ENCODE measurements at places on chromosomes 6 and 20.

- no peak for DNase-seq
These were observed 299.1 kb downstream of the PACRG start for GRCh38 chr6:163026893-163027292.

DNA sequence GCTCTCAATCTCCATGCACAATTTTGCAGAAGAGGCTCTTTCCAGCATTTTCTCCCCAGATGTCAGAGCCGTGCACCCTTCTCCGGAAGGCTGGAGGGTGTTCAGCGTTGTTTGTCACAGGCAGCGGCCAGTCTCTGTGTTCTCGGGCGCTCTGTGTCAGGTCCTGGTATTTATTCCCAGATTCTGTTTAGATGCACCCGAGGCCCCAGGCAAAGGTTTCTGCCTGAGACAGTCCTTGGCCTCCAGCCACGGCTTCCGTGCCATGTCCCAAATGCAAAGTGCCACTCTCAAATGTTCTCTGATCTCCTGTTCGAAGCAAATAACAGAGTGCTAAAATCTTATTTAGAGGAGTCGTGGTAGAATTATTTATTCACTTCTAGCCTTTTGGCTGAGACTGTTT lies 140.3 kb upstream of the AGPAT4 start:
- no peak for DNase-seq

DNA sequence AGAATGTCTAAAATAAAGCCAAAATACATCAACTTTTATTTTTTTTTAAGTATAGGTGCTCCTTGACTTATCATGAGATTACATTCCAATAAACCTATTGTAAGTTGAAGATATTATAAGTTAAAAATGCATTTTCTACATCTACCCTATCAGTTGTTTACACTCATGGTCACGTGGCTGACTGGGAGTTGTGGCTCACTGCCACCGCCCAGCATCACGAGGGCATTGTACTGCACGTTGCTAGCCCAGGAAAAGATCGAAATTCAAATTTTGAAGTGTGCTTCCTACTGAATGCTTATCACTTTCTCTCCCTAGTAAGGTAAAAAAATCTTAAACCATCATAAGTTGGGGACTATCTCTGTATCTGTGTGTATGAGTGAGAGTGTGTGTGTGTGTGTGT lies 126.6 kb upstream of the RIN2 start:
- no peak for DNase-seq

- DNase-seq: no peak
These were observed 779.3 kb upstream of the CITED2 start for GRCh38 chr6:140153703-140154102.

DNA sequence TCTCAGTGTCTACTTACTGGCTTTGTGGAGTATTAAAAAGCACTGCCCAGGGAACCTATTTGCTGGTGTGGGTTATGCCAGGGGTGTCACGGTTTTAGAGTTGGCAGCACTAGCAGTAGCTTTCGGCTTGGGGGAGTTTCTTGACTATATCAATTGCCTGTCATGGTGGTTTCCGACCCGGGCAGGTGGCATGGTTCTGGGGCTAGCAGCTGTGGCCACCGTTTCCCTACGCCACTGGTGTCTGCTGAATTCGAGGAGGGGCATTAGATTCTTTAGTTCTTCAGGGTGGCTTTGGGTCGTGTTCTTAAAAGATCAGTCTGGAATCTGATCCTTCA lies 55.6 kb upstream of the FOXC1 start:
- no peak for DNase-seq

DNA sequence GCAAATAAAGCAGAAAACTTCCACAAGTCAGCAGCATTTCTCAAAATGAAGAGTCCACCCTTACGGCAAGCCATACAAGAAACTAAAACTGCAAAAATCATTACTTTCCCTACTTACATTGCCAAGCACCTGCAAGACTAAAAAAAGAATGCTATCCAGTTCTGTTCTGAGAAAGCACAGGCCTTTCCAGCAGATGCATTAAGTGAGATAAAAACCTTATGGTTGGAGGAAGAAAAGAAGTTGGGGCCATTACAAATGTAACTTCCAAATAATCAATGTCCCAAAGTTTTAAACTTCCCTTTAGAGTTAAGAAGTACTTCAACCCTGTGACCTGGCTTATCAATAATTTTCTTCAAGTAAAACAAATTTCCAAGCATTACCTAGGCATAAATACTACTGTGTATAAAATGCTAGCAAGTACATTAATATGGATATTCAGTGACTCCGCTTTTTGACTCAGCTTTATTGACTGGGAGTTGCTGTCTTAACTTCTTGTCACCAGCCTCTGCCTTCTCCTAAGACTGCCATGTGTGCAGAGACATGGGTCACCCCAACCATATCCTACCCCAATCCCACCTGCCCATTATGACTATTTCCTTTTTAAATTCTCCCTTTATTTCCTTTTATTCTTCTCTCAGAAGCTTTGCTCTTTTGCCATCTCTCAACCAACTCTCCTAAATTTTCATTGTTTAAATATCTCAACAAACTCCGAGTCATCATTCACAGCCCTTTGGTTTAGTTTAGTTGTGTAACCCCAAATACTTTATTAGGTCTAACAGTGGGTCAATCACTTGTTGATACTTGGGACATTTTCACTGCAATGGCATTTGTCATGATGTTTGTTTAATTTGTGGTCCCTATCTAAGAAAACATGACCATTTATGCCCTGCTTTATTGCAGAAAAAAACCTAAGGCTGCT lies 49.7 kb downstream of the SLC22A23 start:
- DNase-seq: no peak

- DNase-seq: no peak
These were observed 233.6 kb downstream of the TPBG start for GRCh38 chr6:82597201-82597600.

- DNase-seq: no peak
These were observed 50.6 kb upstream of the TMEM170B start for GRCh38 chr6:11486959-11487358.

DNA sequence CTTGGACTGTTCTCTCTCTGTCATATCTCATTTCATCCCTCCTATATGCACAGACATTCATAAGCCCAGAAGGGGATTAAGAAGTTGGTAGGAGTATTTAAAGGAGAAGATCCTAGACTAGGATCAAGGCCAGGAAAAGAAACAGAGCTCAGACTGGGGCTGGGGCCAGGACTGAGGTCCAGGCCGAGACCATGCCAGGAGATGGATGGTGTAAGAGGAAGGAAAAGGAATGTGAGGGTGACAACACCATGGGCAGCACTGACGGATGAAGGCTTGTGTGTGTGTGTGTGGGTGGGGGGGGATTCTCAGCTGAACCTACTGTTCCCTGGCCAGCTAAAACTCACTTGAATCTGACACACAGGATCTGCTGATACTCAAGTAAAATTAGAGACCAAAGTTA lies 182.1 kb downstream of the KIF6 start:
- no peak for DNase-seq

GRCh38 chr6:139371421-139372203 lies 2.8 kb downstream of the CITED2 start:
- no peak for DNase-seq

- no peak for DNase-seq
These were observed 33.8 kb upstream of the ECI2 start for GRCh38 chr6:4169028-4169789.

DNA sequence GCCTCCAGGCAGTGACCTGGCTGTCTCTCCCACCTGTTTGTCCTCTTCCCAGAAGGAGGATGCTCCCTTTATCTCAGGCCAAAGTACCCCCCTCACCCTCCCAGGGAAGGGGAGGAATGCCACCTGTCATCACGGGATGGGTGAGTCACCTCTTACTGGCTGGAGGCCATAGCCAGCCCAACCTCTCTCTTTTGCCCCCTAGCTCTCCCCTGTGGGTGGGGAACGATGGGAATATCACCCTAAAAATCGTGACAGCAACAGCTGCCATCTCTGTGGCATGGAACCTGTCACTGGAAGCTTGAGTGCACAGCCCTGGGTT lies 137.5 kb upstream of the PTPN1 start:
- no peak for DNase-seq

GRCh38 chr6:144264270-144265060 lies 20.7 kb upstream of the UTRN start:
- peak; percentile 76 for DNase-seq

DNA sequence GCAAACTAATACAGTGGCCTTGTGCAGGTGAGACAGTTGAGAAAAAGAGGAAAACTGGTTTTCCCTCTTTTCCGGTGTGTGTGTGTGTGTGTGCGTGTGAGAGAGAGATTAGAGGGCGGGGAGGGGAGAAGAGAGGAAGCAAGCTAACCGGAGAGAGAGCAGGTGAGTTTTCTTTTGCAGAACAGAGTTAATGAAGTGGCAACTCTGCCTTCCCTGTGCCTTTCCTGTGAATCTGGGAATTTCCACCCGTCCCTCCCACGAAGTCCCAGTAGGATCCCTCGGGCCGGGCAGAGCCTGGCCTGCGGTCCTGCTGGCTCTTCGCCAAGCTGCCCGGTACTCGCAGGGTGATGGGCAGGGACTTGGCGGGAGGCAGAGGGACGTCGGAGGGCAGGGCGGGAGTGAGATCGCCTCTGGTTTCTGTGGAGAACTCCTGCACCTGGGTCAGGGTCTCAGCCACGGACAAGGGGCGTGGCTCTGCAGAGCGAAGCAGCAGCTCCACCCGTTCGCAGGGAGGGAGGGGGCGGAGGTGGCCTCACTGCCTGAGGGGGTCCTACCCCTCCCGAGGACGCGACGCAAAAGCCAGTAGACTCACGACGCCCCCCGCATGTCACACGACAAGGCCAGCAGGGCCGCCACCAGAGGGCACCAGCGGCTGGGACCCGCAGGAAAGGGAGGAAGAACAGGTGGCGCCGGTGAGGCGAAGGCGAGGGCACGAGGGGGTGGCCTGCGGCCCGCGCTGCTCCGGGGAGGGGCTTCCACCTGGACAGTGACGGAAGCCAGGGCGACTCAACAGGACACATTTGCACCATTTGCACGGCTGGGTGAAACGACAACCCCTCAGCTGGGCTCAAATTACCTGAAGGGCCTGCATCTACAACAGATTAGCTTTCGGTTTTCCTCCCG lies 51.2 kb upstream of the RNF182 start:
- peak; percentile 61 for DNase-seq

DNA sequence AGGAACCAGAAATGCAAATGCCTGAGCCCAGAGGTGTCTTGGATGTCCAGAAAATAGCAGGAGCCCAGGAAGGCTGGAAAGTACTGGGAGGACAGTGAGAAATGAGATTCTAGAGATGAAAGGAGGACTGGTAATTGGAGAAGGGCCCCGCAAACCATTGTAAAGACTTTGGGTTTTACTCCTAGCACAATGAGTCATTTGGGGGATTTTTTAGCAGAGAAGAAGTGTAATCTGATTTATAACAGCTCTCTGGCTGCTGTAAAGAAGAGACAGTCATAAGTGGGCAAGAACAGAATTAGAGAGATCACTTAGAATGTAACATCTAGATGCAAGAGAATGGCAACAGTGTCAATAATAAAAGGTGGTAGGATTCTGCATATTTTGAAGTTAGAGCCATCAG lies 40.2 kb downstream of the SLC35F1 start:
- DNase-seq: no peak

DNA sequence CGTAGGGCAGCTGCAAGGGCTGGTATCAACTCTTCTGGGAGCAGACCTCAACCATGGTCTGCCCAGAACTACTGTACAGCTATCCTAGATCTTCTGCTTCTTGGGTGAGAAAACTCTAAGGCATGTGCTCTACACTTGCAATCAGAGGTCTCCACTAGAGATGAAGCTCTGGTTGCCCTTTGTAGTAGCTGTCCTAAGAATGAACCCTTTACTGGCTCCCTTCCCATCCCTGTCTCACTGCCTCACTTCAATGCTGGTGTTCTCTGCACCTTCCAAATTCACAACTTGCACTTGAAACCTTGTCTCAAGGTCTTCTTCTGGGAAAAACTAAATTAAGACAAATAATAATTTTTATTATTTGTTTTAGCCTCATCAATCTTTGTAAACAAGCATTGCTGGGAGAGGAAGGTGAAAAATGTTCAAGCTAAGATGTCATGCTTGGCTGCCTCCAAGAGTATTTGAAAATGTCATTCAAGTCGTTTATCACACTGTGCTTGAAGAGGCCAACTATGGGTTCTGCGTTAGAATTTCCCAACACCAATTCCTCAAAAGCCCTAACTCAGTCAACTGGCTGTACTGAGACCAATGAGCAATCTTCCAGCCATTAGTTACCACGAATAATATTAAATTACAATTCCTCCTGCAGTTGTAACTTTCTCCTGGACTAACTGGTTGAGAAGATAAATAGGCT lies 255.7 kb upstream of the PRND start:
- DNase-seq: no peak

GRCh38 chr6:8803181-8803760 lies 367.9 kb upstream of the SLC35B3 start:
- DNase-seq: no peak

- DNase-seq: no peak
These were observed 25.7 kb downstream of the LAMA4 start for GRCh38 chr6:112228480-112229332.

- no peak for DNase-seq
These were observed 20.7 kb downstream of the COL19A1 start for GRCh38 chr6:69887026-69887425.

DNA sequence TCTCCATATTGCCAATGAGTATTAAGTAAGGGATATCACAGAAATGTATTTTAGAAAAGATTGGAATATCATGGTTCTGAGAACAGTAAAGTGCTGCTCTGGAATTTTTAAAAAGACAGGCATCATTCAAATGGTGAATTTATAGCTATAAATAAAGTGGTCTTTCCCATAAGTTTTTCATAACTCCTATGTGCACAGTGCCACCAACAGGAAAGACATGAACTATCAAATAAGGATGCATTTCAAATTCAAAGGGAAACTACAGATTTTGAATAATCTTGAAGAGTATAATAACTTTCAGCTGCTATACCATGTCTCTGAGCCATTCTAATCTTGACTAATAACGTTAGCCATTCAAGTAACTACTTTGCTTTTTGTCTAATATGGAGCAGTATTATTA lies 456.8 kb upstream of the GJE1 start:
- no peak for DNase-seq

DNA sequence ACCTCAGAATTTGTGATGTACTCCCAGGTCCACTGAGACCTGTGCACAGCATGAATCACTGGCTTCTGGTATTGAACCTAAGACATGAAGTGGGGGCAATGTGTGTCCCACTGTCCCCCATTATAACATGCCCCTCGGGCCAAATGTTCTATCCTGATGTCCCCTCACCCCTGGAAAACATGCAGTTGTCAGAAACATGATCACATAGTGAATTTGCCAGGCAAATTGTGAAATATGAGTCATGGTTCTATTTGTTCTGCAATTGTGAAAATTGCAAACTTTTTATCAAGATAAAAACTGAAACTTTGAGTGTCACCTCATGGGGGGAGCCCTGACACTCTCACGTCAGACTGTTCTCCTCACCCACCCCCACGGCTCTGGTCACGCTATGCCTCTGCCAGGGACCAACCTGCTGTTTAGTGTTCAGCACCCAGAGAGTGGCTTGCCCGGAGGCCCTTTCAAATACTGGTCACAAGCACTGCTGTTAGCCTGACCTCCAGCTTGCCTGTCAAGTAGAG lies 305.3 kb downstream of the CLIC5 start:
- no peak for DNase-seq

GRCh38 chr6:132685009-132685408 lies 26.0 kb upstream of the TAAR1 start:
- DNase-seq: no peak

- no peak for DNase-seq
These were observed 37.4 kb downstream of the JAG1 start for GRCh38 chr20:10636326-10636818.

GRCh38 chr6:24640166-24640565 lies 5.8 kb downstream of the KIAA0319 start:
- no peak for DNase-seq
